ENCODE measurements at places on chromosomes 5 and 9.

- DNase-seq, result peak; percentile 91
Observed at GRCh38 chr9:1458503-1458902, 408.3 kb downstream of the DMRT2 start.

- peak; percentile 14 for DNase-seq
Observed at GRCh38 chr5:40799258-40799657, 1.1 kb upstream of the PRKAA1 start.

DNA sequence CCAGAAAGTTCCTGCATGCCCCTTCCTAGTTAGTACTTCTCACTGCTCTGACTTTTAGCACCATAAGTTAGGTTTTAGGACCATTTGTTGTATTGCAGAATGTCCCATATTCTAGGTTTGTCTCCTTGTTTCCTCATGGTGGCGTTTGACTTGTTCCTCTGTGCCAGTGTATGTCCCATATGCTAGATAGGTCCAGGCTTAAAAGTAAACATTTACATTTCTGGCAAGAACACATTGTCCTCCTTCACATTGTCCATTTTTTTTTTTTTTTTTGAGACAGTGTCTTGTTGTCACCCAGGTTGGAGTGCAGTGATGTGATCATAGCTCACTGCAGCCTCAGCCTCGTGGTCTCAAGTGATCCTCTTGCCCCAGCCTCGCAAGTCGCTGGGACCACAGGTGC is 15.4 kb downstream of the TBC1D13 start:
- DNase-seq, result no peak

GRCh38 chr5:101062902-101063301 is 159.8 kb upstream of the ST8SIA4 start:
- DNase-seq, result no peak

- no peak for DNase-seq
Observed at GRCh38 chr5:172274951-172275753, 8.4 kb downstream of the UBTD2 start.

DNA sequence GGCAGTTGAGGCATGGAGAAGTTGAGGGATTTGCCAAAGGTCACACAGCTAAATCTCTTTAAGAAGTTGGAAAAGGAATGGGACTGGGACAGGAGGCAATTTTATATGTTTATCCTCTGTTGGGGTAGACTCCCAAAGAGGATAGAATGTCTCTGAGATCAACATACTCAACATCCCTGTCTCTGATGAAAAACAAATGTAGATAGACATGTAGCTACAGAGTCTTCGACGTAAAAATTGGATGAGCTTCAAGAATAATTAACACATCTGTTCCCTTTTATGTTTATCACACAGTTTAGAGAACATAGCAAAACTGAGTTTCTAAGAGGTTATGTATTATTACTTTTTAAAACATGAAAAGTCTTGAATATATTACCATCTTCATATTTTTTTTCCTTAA is 204.6 kb upstream of the CD180 start:
- DNase-seq, result no peak

All from PC-3 (cell line).